ENCODE measurements at places on chromosomes 12 and 14.
A peak's percentile ranks its signal among the peaks of the same experiment; 100 is the strongest.

- DNase-seq, result peak; percentile 8
These were observed 30.8 kb downstream of the TTC7B start for GRCh38 chr14:90785471-90785870.

DNA sequence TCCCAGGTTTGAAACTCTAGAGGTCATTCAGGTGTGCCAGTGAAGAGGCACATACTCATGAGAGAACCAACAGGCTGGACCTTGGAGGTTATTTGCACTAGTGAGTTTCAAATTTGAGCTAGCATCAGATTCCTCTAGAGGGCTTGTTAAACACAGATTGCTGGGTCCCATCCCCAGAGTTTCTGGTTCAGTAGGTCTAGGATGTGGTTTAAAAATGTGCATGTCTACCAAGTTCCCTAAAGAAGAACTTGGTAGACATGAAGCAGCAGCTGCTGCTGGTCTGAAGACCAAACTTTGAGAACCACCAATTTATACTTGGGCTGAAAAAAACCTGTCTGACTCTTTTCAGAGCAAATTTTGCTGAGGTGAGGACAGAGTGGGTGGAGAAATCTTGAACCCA is 61.7 kb downstream of the SUSD6 start:
- DNase-seq, result no peak

GRCh38 chr12:121124402-121125109 is 8.1 kb upstream of the P2RX7 start:
- DNase-seq, result no peak

GRCh38 chr14:20332431-20332787 is 670 bp downstream of the CCNB1IP1 start:
- no peak for DNase-seq

- no peak for DNase-seq
These were observed 1.5 kb downstream of the PNMA1 start for GRCh38 chr14:73712540-73713180.

DNA sequence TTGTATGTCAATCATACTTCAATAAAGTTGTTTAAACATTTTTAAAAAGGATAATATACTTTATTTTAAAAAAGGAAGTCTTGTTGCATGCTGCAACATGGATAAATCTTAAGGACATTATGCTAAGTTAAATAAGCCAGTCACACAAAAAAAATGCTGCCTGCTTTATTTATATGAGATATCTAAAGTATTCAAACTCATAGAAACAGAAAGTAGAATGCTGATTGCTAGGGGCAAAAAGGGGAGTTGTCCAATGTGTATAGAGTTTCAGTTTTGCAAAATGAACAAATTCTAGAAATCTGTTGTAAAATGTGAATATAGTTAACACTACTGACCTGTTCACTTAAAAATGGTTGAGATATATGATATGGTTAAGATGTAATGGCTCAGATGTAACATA is 8.7 kb downstream of the KLRC4 start:
- no peak for DNase-seq

GRCh38 chr14:63747846-63748245 is 20.0 kb upstream of the SGPP1 start:
- no peak for DNase-seq

DNA sequence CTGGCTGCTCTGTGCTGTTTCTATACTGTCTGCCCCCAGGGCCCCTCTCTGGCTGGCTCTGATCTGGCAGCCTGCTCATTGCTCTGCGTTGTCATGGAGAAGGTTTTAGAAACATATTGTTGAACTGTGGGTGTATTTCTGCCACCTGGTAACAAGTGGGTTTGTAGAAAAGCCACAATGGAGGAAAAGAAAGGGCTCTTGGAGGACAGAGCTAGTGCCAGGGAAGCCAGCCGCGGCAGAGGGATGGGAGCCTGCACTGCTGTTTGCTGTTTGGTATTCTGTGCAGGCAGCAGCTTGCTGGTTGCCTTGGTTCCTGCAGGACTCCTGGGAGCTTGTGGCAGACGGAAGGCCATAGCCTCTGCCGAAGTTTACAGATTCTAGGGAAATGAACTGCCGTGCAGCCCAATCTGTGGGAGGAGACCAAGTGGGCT is 15.1 kb downstream of the CCDC177 start:
- no peak for DNase-seq

- DNase-seq, result no peak
These were observed 40.3 kb downstream of the SUSD6 start for GRCh38 chr14:69651664-69652063.

DNA sequence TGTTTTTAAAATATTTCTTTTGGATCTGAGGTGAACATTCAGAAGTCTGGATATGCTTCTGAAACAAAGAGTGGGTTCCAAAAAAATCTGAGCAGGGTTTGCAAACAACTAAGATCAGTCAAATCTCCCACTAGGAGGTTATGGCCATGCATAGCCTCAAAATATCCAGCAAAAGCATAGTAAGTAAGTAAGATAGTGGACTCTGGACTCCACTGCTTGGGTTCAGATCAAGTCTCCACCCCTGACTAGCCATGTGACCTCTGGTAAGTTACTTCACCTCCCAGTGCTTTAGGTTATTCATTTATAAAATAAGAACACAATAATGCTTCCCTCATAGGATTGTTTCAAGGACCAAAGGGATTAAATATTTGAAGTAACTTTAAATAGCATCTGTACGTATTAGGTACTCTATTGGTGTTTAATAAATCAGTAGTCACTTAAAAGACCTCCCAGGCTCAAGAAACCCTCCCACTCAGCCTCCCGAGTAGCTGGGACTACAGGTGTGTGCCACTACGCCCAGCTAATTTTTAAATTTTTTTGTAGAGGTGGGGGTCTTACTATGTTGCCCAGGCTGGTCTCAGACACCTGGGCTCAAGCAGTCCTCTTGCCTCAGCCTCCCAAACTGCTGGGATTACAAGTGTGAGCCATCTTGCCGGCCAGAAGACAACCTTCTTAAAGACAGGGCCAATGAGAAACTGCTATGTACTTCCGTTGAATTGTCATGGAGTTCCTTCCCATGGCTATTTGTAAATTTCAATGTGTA is 95.7 kb upstream of the SOX5 start:
- DNase-seq, result no peak

- peak; percentile 68 for DNase-seq
These were observed at the start of gene MRPL52 for GRCh38 chr14:22829661-22830442. Gene MRPL52, plus strand, starts transcription at chr14:22829887. Its CDS starts 26 bp downstream, at chr14:22829913.

DNA sequence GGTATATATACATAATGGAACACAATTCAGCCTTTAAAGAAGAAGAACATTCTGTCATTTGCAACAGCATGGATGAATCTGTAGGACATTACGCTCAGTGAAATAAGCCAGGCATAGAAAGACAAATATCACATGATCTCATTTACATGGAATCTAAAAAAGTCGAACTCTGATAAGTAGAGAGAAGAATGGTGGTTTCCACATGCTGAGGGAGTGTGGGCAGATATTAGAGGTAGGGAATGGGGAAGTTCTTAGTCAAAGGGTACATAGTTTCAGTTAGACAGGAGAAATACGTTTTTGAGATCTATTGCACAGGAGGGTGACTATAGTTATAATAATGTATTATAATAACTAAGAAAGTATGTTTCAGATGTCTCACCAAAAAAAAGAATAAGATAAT is 71.4 kb downstream of the ADAMTS20 start:
- no peak for DNase-seq

- DNase-seq, result no peak
These were observed 379.8 kb downstream of the VRK1 start for GRCh38 chr14:97177016-97177415.

- DNase-seq, result no peak
These were observed 227.1 kb upstream of the KRR1 start for GRCh38 chr12:75738486-75738885.

DNA sequence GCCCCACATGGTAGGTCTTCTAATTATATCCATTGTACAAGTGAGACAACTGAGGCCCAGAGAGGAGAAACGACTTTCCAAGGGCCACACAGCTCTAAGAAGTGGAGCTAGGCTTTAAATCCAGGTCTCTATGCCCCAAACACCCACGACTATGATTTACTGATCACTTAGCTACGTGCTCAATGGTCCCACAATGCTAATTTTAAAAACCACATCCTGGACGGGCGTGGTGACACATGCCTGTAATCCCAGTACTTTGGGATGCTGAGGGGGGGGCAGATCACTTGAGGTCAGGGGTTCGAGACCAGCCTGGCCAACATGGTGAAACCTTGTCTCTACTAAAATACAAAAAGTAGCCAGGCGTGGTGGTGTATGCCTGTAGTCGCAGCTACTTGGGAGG is 8.4 kb upstream of the MLEC start:
- DNase-seq, result no peak

DNA sequence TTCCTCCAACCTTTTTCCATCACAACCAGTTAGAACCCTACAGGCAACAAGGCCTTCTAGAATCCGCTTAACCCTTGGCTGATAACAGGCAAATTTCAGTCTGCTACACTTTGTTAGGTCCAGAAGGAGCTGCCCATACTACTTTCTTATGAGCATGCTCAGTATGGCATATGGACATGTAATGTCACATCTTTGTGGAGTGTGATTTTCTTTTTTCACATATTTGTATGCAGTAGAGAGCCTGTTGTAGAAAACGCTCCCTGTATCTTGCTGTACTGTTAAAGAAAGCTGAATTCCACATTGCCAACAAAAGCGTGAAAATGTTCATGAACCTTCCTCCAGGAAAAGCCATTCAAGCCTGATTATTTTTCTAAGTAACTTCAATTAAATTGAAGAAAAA is 196.5 kb downstream of the SLC41A2 start:
- no peak for DNase-seq

DNA sequence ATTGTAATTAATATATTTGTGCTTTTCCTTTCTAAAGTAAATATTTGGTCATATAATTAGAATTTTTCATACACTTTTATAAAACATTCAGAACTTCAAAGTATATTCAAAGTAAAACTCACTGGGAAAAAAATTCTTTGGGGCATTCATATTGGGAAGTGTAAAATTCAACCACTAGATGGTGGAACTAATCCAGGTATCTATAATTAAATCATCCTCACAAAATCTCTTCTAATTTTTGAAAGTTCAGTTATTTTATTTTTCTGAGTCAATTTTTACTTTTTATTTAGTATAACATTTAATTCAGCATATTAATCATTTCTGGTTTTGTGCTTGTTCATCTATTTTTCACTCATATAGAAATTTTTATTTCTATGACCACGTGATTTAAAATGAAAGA is 81.0 kb downstream of the NTS start:
- no peak for DNase-seq

DNA sequence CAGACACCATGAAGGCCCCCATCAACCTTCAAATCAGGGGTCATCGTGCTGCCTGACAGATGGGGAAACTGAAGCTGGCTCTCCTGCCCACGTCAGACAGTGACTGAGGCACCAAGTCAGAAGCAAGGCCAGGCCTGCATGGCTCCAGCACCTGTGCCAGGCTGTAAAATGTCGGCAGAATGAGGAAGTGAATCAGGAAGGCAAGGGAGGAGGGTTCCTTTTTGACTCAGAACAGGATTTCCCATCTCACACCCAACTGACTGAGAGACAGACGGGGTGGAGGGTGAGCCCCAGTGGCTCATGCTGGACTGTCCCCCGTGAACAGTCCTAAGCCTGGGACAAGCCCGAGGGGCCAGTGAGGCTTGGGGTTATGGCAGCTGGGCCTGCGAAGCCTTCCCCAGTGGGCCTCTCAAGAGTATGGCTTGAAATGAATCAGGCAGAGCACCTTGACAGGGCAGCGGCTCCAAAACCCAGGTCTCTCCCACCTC is 20.9 kb downstream of the SYNE3 start:
- DNase-seq, result no peak

- DNase-seq, result no peak
These were observed 126.0 kb upstream of the ATF7IP start for GRCh38 chr12:14239350-14239934.

- DNase-seq, result no peak
These were observed 233.3 kb downstream of the CACNA1C start for GRCh38 chr12:2286047-2286446.

- no peak for DNase-seq
These were observed 1.9 kb downstream of the KIF5A start for GRCh38 chr12:57551637-57552305.

DNA sequence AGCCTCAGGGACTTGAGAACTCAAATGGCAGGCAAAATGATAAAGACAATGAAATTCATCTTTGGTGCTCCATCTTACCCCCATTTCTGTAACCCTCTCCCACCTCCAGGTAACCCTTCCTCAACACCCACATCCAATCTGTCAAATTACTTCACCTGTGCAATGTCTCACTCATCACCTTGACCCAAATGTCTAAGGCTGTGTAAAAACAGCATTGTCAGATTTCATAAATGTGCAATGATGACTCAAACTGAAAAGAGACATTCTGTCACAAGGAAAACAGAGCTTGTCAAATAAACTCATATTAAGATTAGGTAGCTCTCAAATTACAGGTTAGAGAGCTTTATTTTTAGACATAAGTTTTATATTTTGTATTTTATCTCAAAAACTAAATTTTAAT is 19.9 kb upstream of the COCH start:
- no peak for DNase-seq

DNA sequence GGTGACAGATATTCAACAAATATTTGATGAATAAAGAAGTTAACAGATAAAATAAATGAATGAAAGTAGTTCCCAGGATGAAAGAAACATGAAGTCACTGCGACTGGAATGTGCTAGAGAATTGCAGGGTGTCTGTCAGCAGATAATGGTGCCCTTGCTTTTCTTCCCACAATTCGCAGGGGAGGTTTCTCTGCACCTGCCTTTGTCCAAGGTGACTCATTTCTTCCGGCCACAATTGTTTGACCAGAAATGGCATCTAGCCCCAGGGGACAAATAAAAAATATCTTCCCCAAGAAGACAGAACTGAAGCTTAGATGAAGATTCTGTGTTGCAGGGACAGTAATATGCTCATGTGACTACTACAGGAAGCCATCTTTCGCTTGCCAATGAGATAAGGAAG is 316.1 kb upstream of the TBX3 start:
- no peak for DNase-seq

- DNase-seq, result no peak
These were observed 248.3 kb downstream of the FBXL14 start for GRCh38 chr12:1346126-1346525.

GRCh38 chr12:639566-639965 is 23.7 kb downstream of the NINJ2 start:
- DNase-seq, result no peak

GRCh38 chr14:100362311-100362927 is 39.3 kb downstream of the SLC25A47 start:
- no peak for DNase-seq

- DNase-seq, result no peak
These were observed 23.8 kb upstream of the CATSPERB start for GRCh38 chr14:91755570-91756295.

DNA sequence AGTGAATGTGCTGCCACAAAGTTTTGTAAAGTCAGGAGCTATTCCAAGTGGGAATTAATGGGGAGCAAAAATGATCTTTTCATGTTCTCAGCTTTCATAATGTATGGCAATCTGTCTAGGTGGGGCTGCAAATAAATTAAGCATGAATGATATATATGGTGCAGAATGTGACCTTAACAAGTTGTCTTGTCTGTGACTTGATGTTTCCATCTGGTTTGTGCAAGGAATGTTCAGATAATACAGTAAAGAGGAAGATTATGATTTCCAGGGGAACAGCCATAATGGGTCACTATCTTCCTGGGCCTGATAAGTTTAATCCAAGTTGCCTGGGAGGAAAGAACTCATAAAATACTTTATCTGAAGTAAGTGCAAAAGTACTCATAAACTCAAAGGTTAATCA is 1815.8 kb upstream of the FLRT2 start:
- no peak for DNase-seq

- DNase-seq, result no peak
These were observed 18.3 kb upstream of the SLC38A2 start for GRCh38 chr12:46390881-46391280.

- no peak for DNase-seq
These were observed 148.0 kb upstream of the NUDT4 start for GRCh38 chr12:93229494-93230325.

GRCh38 chr12:90199006-90199405 is 490.4 kb upstream of the ATP2B1 start:
- DNase-seq, result no peak

All from SK-N-MC (cell line).